ENCODE measurements at places on chromosomes 7 and 10.

GRCh38 chr10:75108684-75109458 is 2.6 kb upstream of the SAMD8 start:
- no peak for DNase-seq

- no peak for DNase-seq
Measured at GRCh38 chr7:51518646-51519045, 202.0 kb upstream of the COBL start.

DNA sequence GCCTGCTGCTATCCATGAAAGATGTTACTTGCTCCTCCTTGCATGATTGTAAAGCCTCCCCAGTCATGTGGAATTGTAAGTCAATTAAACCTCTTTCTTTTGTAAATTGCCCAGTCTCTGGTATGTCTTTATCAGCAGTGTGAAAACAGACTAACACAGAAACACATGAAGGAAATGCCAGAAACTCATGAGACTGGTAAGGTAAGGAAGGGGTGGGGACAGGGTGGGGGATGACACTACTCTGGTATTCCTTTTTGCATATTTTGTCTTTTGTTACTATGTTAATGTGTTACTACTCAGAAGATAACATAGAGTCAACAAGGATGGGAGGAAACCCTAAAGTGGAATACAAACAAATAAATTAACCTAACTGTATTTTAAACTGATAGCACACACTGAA is 69.8 kb upstream of the DRGX start:
- DNase-seq: no peak

DNA sequence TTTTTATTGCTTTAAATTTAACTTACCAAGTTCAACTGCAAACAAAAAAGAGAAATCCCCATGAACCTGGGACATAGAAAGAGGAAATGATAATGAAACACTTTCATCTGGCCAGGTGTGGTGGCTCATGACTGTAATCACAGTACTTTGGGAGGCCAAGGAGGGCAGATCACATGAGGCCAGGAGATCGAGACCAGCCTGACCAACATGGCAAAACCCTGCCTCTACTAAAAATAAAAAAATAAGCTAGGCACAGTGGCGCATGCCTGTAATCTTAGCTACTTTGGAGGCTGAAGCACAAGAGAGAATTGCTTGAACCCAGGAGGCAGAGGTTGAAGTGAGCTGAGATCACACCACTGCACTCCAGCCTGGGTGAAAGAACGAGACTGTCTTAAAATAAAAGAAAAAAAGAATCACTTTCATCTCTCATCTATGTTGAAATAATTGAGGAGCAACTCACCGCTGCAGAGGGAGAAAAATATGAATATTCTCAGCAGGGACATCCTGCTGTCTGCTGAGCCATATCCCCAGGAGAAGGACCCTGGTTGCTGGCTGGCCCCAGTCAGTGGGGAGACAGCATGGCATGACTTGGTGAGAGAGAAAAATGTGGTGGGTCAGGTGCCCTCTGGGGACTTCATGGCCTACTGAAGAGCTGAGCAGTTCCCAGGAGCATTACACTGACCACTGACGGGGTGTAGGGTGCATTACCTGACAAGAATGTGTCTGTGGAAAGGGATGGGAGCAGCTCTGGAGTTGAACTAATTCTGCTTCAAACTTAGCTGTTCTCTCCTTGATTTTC is 22.8 kb upstream of the TARP start:
- DNase-seq: no peak

- no peak for DNase-seq
Measured at GRCh38 chr10:547591-548081, 141.8 kb downstream of the DIP2C start.

GRCh38 chr7:149562602-149563001 is 65.0 kb upstream of the ZNF746 start:
- no peak for DNase-seq

- no peak for DNase-seq
Measured at GRCh38 chr10:62618054-62618453, 186.5 kb upstream of the ADO start.

DNA sequence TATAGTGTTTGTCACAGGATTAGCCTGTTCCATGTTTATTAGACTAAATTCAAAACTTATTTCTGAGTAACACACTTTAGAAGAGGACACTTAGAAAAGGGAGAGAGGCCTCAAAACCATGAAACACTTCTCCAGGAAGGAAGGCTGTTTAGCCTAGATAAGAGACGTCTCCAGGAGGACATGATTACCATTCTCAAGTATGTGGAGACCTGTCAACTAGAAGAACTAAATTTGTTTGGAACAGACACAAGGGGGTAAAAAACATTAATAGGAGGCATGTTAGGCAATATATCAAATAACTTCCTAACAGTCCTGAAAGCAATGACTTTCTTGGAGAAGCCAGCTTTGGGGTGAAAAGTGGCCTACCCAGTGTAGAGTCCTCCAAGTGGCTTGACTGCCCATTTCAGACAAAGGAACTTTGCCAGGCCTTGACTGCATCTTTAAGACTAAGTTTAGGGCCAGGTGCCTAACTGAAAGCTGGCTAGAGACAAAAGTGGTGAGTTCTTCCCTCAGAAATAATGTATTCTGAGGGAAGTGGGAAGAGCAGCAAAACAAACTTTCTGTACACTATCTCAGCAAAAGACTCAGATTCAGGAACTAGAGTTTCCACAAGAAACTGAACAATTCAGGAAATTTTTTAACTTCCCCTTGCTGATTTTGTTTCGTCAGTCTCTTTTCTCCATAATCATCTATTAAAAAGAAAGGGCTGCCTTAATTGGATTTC is 11.8 kb downstream of the NCOA4 start:
- DNase-seq: no peak

- no peak for DNase-seq
Measured at GRCh38 chr7:55436457-55436856, 71.3 kb downstream of the LANCL2 start.

DNA sequence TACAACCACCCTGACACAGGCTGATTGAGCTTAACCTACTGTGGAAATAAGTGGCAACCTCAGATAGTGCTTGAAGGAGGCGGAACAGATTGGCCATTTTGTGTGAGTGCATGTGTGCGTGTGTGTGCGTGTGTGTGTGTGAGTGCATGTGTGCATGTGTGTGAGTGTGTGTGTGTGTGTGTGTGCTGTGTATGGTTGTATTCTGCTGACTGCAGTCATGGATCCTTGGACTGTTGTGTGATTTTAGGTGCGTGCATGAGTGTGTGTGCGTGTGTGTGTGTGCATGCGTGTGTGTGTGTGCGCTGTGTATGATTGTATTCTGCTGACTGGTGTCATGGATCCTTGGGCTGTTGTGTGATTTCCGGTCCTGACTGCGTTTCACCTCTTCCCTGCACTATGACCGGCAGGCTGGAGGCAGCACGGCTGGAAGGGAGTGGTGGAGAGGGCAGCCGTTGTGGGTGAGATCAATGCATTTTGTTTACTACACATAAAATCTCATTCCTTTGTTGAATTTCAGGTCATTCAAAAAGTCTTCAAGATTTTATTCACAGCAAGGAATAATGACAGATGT is 6.3 kb downstream of the IQCE start:
- no peak for DNase-seq

DNA sequence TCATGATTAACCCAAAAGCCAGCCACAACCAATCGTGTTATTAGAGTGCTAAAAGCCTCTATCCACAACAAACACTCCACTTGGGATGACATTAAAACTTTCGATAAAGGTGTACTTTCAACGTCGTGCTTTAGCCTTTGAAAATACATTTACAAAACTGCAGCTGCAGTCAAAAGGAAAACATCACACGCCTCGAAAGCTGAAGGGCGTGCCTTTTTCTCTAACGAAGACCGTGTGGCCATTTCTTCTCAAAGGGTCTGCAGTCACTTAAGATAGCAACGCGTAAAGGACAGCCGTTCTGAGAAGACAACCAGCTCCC is 1.1 kb downstream of the ARHGAP12 start:
- no peak for DNase-seq

GRCh38 chr7:45873355-45873754 is 473 bp upstream of the CCDC201 start:
- DNase-seq: no peak

DNA sequence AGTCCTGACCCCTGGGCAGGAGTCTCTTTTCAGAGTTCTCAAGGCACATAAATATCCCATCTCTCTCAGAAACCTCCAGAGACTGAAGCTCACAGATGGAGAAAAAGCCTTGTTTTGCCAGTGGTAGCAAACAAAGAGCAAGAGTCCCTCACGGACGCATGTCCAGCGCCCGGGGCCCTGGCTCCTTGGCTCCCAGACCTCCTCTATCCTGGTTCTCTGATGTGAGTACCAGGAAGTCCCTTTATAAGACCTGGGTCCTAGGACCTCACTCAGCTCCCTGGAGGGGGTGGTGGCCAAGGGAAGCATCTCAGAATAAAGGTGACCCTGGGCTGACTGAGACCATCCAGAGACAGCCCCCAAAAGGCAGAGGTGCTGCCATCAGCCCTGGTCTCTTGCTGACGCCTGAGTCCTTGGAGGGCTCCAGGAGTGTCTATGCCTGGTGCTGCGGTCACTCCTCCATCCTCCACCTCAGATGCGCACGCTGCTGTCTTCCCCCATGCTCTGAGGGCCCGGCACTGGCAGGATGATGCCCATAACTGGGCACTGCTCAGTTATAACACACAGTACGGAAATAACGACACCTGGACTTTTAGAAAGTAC is 221.5 kb downstream of the TNS3 start:
- DNase-seq: no peak

DNA sequence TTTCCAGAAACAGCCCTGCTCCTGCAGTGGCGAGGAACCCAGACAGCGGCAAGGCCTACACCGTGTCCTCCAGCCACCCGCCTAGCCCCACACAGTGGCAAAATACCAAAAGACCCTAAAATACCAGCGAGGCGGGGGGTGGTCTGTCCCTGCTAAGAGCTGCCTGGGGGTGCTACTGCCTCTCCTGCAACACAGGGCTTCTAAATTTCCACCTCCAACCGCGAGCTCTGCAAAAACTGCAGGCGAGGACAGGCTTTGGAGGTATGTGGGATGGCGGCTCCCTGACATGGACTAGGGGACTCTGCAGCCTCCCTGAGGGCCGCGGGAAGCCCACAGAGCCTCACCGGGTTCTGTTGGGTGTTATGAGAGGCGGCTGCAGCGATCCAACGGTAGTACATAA is 122.3 kb downstream of the WDR37 start:
- no peak for DNase-seq

- no peak for DNase-seq
Measured at GRCh38 chr10:125316436-125316835, 156.1 kb upstream of the CTBP2 start.

DNA sequence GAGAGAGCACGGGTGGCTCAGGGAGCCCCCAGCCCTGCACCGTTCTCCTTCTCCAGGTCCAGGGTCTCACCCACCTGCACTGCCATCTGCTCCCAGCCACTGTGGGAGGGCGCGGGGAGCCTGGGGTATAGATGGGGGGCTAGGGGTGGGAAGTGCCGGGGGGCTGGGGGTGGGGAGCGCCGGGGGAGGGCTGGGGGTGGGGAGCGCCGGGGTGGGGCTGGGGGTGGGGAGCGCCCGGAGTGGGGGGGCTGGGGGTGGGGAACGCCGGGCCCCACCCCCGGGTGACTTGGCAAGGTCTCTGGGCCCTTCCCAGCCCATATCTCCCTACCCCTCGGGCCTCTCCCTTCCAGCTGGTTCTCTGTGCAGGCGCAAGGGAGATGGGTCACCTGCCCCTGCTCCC is at the start of gene GRIFIN:
Gene GRIFIN, minus strand, starts transcription at position 101 of the 400 bp plus-strand sequence. Its CDS starts 15 bp downstream, at position 86.
- DNase-seq: no peak

DNA sequence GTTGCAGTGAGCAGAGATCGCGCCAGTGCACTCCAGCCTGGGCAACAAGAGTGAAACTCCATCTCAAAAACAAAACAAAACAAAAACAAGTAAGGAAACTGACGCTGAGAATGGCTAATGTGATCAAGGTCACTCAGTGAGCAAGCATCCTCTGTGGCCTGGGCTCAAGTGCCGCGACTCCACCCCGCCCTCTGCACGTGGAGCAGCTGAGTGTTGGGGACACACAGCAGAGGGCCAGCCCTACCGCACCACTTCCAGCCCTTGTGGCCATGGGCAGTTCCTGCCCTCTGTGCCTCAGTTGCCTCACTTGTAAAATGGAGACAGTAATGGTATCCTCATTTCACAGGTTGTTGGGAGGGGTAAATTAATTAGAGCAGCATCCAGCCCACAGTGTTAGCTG is 21.0 kb upstream of the OPALIN start:
- DNase-seq: no peak

DNA sequence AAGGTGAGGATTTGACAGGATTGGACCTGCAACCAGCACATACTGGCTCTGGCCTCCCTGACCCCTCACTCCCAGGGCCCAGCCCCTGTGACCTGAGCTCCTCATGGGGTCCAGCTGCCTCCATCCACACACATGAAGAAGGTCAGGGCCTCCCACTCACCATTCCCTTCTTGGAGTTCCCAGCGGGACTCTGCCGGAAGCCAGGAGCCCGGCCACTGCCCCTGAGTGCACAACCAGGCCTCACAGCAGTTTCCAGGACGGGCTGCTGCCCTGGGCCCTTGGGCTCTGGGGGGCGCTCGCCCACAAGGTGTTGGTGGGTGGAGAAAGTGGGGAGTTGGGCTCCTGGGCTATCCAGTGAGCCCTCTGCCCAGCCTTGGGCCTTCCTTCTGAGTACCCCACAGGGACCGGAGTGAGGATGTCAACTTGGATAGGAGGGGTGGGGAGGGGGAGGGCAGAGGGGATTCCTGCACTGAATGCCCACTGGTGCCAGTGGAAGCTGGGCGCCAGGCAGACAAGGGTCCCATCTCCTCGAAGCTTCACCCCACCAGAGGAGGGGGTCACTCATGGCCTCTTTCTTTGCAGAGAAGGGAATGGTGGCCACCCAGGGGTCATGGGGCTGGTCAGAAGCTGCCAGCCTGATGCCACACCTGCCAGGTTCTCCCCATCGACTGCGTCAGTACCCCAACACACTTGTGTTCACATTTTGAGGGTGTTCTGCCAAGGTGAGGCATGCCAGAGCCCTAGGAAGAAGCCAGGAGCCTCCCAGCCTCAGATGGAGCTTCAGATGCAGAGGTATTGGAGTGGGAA is 115.3 kb downstream of the PTPN20 start:
- no peak for DNase-seq

GRCh38 chr7:95867309-95867708 is 95.0 kb downstream of the DYNC1I1 start:
- DNase-seq: no peak

GRCh38 chr10:13984647-13985155 is 346.0 kb downstream of the FRMD4A start:
- no peak for DNase-seq

DNA sequence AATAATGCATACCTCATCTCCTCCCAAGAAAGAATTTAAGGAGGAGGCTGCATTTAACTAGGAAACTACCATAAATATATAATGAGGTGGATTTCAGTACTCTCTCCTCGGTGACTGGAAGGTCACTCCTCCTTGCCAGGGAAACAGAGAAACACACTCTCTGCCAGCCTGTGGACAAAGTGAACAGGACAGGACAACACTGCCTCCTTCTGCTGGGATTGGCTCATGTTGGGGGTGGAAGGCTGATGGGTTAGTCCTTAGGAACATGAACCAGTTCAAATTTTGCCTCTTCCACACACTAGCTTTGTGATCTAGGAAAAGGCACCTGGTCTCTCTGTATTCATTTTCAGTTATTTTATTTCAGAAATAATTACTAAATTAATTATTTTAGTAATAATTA is 50.6 kb upstream of the STEAP4 start:
- no peak for DNase-seq

GRCh38 chr10:87757685-87758084 is 60.3 kb downstream of the ATAD1 start:
- DNase-seq: no peak

- DNase-seq: no peak
Measured at GRCh38 chr10:2119316-2119715, 382.0 kb upstream of the ADARB2 start.

- DNase-seq: no peak
Measured at GRCh38 chr10:88986549-88987242, 3.9 kb upstream of the FAS start.

- no peak for DNase-seq
Measured at GRCh38 chr10:71631007-71631861, 88.3 kb downstream of the C10orf105 start.

GRCh38 chr7:43124388-43124787 is 11.9 kb downstream of the HECW1 start:
- DNase-seq: no peak
